ENCODE measurements at places on chromosomes 5 and 9.

DNA sequence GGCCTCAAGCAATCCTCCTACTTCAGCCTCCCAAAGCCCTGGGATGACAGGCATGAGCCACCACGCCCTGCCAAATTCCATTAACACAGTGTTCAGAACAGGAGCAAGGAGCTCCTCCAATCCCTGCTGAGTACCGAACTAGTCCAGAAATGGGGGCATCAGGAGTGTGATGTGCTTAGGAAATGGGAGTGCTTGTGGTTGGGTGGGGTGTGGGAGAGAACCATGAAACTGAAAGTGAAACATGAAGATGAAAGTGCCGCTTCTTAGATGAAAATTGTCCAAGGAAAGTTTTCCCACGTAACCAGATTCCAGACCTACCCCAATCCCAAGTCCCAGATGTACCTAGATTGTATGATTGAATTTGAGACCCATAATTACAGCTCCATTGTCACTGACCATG is 16.7 kb upstream of the ZNF131 start:
- no peak for DNase-seq

DNA sequence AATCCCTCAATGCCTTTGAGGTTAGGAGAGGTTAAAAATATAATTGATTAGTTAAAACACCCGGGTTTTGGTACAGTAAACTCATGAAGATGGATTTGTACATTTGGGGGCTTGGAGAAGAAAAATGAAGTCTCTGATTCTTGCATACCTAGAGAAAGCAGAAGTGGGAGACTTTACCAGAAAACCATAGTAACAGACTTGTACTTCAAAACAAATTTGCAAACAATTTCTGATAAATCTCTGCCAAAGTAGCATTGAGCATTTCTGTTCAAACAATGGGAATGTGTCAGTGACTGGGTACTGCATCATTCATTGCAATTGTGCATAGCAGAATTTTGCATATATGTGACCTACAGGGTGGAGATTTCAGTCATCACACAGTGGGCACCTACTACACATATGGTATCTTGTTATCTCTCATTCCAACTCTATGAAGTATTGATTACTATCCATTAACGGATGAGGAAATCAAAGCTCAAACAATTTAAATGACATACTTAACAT is 256.9 kb downstream of the PLK2 start:
- DNase-seq, result no peak

DNA sequence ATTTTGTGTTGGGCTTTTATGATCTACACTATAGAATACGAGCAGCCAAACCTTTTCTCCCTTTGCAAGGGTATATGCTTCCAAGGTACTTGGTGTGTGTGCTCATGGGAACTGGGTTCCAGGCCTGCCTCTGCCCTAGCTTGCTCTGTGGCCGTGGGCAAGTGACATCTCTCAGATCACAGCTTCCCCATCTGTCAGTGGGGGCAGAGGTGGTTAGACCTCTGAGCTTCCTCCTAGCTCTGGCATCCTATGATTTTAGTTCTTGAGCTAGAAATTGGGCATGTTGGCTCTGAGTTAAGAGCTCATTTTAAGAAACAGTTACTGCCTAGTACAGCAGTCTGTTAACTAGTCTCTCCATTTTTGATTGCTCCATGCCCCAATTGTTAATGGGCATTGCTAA is 12.5 kb upstream of the CCNJL start:
- no peak for DNase-seq

DNA sequence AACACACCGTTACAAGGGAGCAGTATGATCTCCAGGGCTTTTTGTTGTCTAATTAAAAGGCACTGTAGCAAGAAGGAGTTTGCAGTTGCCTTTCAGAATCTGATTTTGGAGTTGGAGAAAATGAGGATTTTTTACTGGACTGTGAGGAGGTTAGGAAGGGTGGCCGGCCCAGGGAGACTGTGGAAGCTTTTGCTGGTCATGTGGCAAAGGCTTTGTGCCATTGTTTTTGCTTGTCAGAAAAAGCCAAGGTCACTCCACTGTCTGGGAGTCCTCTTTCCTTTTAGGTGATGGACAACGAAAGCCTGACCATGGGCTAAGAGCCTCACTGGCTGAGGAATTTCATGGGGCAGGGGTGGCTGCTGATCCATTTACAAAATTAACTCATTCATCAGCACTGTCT is 10.3 kb upstream of the WHRN start:
- no peak for DNase-seq

GRCh38 chr9:79574136-79574535 is 2.4 kb downstream of the TLE4 start:
- no peak for DNase-seq
